G401 (cell line): ENCODE measurements at places on chromosomes 11 and 22. TPM values are rescaled to one million over a fixed set of nuclear protein-coding genes. Genes with fewer than 3 reads are reported as not detected.

The PGA4 gene
- total RNA-seq = not detected in 2 replicates

- DNase-seq = peak; percentile 43
Observed at GRCh38 chr11:9014826-9015225, 11.0 kb upstream of the NRIP3 start.

GRCh38 chr11:114846416-114846791 lies 168.1 kb downstream of the NXPE2 start:
- DNase-seq = peak; percentile 93

DNA sequence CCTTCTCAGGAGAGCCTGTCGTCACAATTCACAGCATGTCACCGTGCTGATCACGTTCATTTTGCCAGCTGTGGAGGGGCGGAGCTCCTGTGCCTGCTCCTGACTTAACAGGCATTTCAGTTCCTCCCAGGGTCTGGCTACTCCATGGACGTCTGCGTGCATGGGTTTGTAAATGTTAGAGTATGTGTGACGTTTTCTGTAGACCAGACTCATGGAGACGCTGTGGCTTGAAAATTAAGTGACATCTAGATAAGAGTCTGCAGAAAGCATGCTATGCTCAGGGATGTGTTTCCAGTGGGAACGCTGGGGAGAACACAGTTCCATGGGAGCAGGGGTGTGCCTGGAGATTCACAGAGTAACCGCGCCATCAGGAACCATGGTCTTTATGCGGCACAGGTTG lies 804.0 kb downstream of the TBC1D22A start:
- DNase-seq = no peak

The PACSIN2 gene
- 58.8 and 72.5 TPM in 2 replicates for total RNA-seq

DNA sequence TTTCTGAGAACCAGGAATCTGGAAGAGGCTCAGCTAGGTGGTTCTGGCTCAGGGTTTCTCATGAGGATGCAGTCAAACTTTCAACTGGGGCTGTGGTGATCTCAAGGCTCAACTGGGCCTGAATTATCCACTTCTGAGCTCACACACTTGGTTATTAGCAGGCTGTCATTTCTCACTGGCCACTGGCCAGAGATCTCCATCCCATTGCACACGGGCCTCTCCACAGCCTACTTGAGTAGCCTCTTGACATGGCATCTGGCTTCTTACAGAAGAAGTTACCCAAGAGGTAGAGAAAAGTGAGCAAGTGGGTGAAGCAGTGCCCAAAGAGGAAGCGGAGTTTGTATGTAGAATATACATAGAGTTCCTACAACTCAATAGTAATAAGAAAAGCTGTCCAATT lies 16.0 kb downstream of the CALCA start:
- DNase-seq = no peak

- DNase-seq = no peak
Observed at GRCh38 chr11:21814169-21814568, 378.7 kb upstream of the ANO5 start.

- no peak for DNase-seq
Observed at GRCh38 chr22:40263191-40263590, 83.1 kb upstream of the ADSL start.

DNA sequence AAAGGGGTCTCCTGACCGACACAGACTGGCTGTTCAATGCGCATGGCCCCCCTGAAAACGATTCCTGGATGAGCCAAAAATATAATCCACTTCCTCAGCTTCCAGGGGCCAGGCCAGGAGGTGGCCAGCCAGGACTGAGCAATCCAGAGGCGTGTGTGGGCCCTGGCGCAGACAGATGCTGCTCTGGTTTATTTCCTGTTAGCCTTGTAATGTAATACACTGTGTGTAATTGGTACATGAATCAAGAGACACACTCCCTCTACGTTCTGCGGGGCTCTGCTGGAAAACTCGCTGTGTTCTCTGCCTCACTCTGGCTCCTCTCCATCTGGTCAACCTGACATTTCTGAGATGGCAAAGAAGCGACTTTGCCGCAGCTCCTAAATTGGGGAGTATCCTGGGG lies 26.3 kb upstream of the ISX start:
- no peak for DNase-seq

GRCh38 chr22:36924151-36924698 lies 10.8 kb downstream of the CSF2RB start:
- DNase-seq = no peak

- DNase-seq = no peak
Observed at GRCh38 chr11:34827228-34827627, 89.0 kb downstream of the APIP start.

GRCh38 chr11:82754410-82754809 lies 20.7 kb upstream of the FAM181B start:
- no peak for DNase-seq

DNA sequence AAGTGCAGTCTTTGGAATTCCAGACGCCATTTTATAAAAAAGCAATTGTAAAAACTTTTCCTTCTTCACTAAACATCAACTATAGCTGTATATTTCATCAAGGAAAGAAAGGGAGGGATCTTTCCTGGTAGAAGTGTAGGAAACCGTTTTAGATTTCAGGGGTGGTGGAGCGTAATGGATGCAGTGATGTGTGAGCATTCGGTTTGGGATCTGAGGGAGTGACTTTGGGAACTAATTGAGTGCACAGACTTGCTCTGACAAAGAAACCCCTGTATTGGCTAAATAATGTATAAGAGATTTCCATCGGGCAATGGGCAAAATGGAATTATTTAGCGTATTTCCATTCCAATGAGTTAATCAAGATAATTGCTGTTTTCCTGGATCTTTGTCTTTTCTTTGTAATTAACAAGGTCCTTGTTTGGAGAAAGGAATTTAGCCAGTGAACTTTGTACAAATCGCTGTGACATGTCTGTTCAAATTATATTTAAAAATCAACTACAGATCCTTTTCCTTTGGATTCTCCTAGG lies 125.0 kb upstream of the NARS2 start:
- no peak for DNase-seq

The PLAAT4 gene
- total RNA-seq = not detected in 2 replicates

DNA sequence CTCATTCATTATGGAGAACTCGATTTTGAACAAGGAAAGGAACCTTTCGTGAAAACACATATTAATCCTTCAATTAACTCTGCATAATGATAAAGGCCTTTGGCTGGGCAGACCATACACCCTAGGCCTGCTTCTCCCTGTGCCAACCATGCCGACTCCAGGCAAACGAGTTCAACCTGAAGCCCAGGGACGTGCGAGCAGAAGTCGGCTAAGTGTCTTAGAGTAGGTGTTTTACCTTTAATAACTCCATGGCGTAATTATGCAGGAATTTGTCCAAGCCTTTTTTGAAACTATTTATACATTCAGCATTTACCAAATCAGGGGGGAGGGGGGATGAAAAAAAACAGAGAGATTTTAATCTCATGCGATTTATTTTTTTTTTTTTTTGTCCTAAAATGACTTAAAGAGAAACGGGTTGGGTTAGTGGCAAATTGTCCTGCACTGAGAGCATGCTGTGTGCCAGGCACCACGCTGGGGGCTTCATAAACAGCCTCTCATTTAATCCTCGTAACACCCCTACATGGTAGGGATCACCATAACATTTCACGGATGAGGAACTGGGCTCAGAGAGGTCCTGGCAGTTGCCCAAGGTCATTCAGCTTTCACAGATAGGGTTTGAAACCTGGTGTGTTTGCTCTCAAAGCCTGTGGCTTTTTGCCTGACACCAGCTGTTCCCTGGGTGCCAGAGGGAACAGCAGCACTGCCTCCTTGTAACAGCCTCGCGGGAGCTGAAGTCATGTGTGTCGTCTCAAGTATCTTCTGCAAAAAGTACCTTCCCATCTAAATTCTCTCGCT lies 423.9 kb downstream of the MN1 start:
- no peak for DNase-seq

GRCh38 chr22:40603088-40603605 lies 33.4 kb downstream of the MRTFA start:
- no peak for DNase-seq

GRCh38 chr22:49724893-49725489 lies 102.7 kb downstream of the BRD1 start:
- peak; percentile 64 for DNase-seq

The PARVG gene
- not detected in 2 replicates for total RNA-seq

DNA sequence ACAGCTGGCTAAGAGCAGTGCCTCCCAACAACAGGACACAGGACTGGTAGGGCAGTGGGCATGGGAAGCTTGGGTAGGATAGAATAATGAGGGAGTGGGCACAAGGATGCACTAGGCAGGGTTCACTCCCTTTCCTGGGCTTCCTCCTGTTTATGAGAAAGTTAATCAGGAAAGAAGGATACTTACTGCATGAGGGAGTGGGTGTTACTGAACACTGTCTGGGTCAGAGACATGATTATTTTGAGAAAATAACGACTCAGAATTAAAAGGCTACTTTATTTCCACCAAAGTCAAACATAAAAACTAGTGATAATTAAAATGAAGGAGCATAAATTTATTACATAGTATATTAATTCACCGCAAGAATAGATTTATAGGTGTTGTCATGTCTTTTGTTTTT lies 35.8 kb downstream of the NCAM1 start:
- DNase-seq = no peak

DNA sequence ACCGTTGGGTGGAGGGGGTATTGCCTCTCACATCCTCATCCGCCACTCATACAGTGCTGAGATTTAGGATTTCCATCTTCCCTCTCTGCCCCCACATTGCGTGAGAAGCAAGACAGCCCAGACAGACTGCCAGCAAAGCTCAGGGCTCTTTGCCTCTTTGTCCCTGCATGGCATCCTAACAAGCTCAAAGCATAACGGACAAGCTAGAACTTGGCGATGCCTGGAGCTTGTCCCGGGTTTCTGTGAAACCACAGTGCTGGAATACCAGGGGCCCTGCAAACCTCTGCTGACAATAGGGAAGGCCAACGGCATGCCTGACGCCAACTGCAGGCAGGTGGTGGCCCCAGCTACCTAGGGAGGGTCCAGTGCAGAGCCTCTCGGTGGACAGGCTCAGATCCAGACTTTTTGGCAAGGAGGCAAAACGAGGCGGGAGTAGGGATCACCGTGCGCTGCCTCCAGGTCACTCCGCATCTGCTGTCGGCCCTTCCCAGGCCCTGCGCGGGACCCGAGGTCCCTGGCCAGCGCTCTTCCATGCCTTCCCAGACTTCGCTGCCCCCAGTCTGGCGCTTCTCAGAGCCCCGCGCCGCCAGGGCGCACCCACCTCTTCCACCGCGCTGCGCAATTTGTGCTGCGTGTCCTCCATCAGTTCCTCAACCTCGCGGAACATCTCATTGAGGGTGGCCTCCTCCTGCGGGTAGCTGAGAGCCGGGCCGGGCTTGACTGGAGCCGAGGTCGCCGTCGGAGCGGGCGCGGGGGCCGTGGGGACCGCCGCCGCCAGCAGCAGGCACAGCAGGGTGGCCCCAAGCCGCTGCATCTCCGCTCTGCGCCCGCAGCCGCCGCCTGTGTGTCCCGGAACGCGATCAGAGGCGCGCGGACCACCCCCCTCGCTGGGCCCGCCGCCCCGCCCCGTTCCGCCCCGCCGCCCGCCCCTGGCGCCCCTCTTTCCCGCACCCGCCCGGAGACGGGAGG lies at the start of gene DKK3:
Gene DKK3, minus strand, starts transcription at position 858 of the 969 bp plus-strand sequence. Its CDS starts 44 bp downstream, at position 814.
- peak; percentile 78 for DNase-seq

The OR52I2 gene
- total RNA-seq = not detected in 2 replicates

The RAG2 gene
- total RNA-seq = not detected in 2 replicates

The PRRG4 gene
- total RNA-seq = under 0.01 and 0.51 TPM in 2 replicates

DNA sequence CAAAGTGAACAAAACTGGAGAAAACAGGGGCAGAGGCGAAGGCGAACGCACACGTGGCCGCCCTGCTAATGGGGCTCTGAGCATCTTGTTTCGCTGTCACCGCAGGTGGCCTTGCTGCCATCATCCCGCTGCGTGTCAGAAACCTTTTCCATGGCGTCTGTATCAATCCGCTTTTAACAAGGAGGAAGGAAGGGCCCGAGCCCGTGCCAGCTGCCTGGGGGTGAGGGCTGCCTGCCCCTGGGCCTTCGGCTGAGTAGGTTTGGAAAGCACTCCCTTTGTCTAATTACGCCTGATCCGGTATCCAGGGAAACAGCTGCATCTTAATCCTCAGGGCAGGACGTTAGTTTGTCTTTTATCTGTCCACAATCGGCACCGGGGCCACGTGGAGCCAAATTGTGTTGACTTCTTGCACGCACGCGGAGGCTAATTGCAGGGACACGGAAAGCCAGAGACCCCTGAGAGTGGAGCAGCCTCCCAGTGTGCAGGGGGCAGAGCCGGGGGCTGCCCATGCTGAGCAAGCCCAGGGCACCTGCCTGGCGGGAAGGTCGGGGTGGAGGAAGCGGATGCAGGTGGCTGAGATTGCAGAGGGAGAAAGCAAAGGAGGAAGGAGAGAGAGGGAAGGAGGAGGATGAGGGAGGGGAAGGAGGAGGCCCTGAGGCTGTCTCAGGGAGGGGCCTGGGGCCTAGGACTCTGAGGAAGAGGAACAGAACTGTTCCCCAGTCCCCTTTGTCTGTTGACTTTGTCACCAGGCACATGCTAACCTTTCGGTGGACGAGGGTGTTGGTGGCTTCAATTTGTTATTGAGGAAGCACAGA lies 19.2 kb upstream of the TH start:
- DNase-seq = no peak

The ADAMTS15 gene
- total RNA-seq = not detected in 2 replicates

- no peak for DNase-seq
Observed at GRCh38 chr22:44195189-44195871, 14.6 kb downstream of the PARVG start.

- no peak for DNase-seq
Observed at GRCh38 chr22:20026204-20026908, 5.4 kb downstream of the TANGO2 start.

- DNase-seq = no peak
Observed at GRCh38 chr11:126153972-126154371, 57.5 kb downstream of the RPUSD4 start.

DNA sequence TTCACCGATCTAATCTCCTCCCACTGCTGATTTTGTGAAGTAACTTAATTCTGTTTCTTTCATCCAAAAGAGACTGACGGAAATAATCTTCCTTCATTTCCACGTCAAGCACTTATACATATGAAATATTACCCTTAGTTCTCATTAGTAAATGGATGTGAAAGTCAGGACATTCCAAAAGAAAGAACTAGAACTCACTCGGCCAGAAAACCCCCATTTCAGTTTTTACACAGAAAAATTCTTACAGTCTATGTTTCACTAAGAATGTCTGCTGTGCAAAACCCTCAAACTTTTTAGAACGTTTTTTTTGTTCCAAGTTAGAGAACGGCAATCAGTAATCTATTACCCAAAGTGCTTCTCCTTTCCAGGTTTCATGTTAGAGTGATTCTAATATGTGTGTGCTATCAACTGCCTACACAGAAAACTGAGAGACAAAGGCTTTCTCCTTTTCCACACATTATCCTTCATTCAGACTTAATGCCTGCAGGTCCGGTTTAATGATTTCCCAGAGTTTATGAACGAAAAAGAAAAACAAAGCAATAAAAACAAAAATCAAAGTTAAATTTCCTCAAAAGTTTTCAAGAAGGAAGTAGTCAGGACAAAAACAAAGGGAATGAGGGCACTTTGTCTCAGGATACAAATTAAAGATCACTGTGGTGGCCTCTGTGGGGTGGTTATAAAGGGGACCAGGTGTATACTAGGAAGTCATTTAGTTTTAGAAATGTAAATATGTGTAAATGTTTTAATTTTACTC lies 11.3 kb upstream of the SESN3 start:
- DNase-seq = no peak

The ACTN3 gene
- 32.1 and 42.0 TPM in 2 replicates for total RNA-seq

GRCh38 chr11:108467091-108467823 lies at the start of gene C11orf65:
C11orf65 (minus strand) TSS chr11:108467529; CDS start chr11:108461559, 5,970 bp downstream.
- peak; percentile 99 for DNase-seq

GRCh38 chr11:73402834-73403185 lies 26.6 kb downstream of the RELT start:
- no peak for DNase-seq

The APOBEC3C gene
- total RNA-seq = 1.7 and 2.9 TPM in 2 replicates

The SCGB1C1 gene
- total RNA-seq = not detected in 2 replicates

GRCh38 chr22:39997939-39998726 lies 3.4 kb downstream of the FAM83F start:
- DNase-seq = no peak

- DNase-seq = no peak
Observed at GRCh38 chr11:68343761-68344256, 31.4 kb downstream of the LRP5 start.
